ENCODE measurements at places on chromosomes 7 and 10.

DNA sequence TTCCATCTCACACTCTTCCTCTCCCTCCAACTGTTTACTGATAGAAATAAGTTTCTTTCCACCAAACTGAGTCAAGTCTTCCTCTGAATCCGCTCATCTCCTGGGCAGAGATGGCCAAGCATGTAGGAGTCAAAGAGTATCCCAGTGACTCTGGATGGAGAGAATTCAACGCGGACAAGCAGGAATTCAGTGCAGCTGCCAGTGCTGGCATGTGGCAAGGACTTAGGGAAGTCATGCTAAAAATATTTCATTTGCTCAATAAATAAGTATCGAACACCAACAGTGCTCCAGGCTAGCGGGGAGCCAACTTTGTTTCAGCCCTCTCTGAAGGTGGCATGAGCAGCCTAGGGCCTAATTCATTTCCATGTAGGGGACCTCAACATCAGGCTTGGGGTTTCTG lies 351.6 kb upstream of the ZMIZ1 start:
- no peak for DNase-seq

- DNase-seq: no peak
Measured at GRCh38 chr10:84059526-84059925, 79.8 kb upstream of the GHITM start.

- peak; percentile 64 for DNase-seq
Measured at GRCh38 chr10:3935141-3935540, 150.1 kb upstream of the KLF6 start.

GRCh38 chr7:142636751-142637150 lies 112.5 kb upstream of the PRSS1 start:
- no peak for DNase-seq

DNA sequence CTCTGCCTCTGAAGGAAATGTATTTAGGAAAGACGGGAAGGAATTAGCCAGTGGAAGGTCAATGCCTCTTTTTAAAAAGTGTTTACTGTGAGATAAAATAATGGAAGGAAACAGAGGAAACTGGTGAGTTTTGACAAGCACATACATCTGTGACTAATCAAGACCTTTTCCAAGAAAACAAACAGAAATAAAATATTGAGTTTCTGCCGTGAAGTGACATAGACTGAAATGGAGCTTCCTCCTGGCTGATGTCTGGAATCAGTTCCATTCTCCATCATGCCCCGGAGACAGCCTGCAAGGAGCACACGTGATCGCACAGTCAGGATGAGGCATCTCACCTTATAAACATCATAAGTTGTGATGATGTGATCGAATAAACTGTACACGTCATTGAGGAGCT lies 30.7 kb downstream of the TECTB start:
- DNase-seq: no peak

GRCh38 chr7:22843681-22844309 lies 21.1 kb upstream of the TOMM7 start:
- no peak for DNase-seq

DNA sequence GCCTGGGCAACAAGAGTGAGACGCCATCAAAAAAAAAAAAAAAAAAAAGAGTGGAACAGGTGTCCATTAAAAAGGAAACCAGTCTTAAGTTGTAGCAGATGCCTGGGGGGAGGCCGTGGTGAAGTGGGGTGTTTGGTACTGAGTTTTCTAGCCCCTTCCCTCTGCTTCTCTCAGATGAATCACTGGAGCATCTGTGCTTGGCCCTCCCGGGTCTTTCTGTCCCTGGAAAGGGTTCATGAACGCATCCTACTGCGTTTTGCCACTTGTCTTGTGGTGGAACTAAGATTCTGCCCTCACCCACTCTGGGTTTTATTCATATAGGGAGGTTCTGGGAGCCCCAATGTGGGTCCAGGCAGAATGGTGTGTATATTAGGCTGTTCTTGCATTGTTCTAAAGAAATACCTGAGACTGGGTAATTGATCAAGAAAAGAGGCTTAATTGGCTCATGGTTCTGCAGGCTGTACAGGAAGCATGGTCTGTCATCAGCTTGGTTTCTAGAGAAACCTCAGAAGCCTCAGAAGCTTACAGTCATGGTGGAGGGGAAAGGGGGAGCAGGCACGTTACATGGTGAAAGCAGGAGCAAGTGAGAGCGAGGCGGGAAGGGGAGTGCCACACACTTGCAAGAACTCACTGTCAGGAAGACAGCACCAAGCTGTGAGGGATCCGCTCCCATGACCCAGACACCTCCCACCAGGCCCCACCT lies 63.5 kb downstream of the CAMK1D start:
- DNase-seq: no peak

- no peak for DNase-seq
Measured at GRCh38 chr7:40909346-40909980, 774.7 kb downstream of the SUGCT start.

GRCh38 chr10:97444212-97444611 lies 1.6 kb downstream of the EXOSC1 start:
- no peak for DNase-seq

DNA sequence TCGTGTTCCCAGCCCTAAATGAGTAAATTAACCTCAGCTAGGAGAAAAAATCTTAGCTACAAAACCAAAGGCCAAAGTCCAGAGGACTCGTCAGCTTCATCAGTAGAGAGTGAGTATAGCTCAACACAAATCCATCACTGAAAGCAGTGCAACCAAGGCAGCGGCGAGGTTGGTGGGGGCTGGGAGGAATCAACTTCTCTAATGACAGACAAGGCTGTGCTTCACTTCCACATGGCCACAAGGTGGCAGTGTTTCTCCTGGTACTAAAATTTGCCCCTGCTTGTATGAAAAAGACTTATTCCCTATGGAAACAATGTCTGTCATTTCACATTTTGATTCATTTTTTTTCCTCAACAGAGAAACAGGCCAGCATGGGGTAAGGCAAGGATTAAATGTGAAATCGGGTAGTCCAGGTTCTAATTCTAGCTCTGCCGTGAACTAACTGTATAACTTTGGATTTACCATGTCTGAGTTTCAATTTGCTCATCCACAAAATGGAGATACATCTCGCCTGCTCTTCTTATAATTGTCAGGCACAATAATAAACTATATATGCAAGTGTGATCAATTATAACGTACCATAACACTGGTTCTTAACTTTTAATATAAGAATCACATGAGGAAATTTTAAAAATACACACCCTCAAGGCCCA lies 39.3 kb downstream of the FAS start:
- peak; percentile 30 for DNase-seq

DNA sequence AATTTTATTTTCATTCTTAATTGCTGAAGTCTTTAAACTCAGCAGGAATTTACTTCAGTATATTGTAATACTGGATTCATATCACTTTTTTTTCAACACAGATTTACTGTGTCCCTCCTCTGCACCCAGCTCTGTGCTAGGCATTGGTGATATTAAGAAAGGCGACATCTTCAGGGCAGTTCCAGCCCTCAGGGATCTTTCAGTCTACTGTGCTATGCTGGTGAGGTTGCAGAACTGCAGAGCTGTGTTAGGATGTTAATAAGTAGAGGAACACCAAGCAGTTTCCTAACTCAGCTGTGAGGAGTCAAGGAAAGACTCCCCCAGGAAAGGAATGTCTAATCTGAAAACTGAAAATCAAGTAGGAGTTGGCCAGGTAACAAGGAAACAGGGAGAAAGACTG lies 158.2 kb upstream of the NPY start:
- DNase-seq: no peak

- no peak for DNase-seq
Measured at GRCh38 chr10:59435707-59436106, 73.4 kb upstream of the FAM13C start.

DNA sequence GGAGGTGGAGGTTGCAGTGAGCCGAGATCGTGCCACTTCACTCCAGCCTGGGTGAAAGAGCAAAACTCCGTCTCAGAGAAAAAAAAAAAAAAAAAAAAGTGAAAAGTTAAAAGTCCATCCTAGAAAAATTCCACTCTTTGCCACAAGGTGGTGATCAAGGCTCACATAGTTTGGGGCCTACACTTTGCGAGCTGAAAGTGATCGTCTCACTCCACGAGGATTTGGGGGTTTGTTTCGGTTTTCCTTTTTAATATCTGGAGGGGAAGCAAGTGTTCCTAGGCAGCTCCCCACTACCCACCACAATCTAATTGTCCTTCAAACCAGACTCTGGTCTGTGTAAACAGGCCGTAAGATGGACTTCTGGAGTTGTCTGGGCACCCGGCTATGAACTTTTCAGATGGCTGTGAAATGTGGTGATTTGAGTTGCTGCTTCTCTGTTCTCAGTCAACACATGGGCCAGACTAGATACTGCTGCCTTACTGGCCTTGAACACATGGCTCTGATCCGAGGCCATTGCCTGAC lies 27.1 kb downstream of the PRLHR start:
- DNase-seq: peak; percentile 69

GRCh38 chr10:132677473-132678227 lies 108.3 kb downstream of the NKX6-2 start:
- DNase-seq: no peak

- no peak for DNase-seq
Measured at GRCh38 chr10:59362144-59362958, at the start of gene FAM13C. TSS of gene FAM13C (minus strand) at chr10:59362549. CDS start at chr10:59362460, 89 bp downstream.

DNA sequence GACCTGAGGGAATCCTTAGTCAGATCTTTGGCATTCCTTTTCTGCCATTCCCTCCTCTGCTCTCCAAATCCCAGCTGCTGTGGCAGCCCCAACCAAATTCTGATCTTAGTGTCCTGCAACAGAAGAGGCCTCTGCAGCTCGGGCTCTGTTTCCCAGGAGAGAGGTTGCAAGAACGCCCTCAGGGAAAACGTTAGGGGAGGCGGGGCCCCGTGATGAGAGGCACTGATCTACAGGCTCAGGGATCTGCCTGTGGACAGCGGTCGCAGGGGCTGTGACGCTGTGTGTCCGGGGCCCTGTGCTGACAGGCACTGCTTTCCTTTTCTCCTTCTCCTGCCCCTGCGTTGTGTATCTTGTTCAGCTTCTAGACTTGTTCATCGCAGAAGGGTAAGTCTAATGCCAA lies 57.3 kb upstream of the DPYSL4 start:
- no peak for DNase-seq

DNA sequence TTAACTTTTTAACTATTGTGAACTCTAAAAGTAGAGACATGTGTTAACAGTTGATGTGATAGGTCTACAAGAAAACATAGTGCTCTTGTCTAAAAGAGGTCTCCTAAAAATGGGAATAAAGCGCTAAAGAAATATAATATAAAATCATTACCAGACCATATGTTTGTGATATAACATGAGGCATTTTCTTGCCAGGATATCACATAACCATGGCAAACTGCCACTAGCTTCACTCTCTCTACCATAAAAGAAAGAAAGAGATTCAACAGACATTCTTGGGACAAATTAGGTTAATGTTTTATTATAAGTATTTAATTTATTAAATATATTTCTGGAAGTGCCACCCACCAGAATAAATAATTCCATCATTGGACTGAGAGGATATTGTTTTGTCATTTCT lies 115.0 kb downstream of the TMEM26 start:
- no peak for DNase-seq

DNA sequence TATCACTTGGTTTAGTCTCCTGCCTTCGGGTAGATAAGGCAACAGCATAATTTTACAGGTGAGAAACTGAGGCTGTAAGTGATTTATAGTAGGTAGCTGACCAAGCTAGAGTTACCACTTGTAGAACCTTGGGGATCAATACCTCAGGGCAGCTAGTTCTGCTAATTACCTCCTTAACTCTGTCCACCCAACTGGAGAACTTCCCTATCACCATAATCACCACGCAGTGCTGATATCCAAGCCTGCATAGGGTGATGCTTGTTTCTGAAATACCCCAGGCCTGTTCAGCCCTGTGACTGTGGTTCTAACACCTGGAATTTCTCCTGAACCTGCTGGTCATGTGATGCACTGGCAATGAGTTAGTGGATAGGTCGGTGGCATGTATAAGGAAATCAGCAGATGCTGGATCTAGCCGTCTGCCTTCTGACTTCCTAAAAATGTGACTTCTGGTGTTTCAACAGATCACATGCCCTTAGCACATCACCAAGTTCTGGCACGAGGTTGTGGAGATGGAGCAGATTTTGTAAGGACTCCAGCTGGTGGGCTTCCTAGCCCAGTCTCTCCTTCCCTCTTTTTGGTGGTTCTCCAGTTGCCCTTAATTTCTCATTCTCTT lies 15.3 kb downstream of the PLAU start:
- DNase-seq: no peak

DNA sequence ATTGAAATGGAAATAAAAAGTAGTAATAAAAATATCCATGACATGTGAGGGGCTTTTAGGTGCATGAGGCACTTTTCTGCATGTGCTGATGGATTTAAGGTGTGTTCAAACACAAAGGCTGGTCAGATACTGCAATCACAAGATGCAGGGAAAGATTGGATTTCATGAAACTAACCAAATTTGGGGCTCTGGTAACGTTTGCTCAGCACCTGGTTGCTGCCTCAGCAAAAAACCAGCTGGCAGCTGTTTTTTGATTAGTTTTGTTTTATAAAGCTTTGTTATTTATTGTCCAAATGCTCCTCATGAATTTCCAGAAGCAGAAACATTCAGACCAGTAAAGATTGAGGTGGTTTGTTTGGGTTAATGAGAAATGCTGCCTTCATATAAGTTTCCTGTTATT lies 195.7 kb upstream of the NRG3 start:
- no peak for DNase-seq

DNA sequence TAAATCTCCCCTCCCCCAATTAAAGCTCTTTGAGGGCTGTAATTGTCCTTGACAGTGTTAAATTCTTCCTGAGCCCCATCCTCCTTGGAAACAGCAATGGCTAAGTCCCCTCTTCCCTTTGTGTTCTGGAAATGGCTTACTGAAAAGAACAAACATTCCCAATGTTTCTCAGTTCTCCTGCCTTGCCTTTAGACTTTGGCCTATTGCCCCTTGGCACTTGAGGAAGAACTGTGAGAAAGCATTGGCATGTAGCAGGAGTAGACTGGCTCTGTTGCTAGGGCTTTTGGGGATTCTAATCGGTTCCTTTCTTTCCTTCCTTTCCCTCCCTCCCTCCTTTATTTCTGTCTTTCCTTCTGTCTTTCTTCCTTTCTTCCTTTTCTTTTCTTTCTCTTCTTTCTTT lies 463.3 kb upstream of the PODXL start:
- DNase-seq: no peak
